ENCODE measurements at places on chromosomes 5 and 9.

DNA sequence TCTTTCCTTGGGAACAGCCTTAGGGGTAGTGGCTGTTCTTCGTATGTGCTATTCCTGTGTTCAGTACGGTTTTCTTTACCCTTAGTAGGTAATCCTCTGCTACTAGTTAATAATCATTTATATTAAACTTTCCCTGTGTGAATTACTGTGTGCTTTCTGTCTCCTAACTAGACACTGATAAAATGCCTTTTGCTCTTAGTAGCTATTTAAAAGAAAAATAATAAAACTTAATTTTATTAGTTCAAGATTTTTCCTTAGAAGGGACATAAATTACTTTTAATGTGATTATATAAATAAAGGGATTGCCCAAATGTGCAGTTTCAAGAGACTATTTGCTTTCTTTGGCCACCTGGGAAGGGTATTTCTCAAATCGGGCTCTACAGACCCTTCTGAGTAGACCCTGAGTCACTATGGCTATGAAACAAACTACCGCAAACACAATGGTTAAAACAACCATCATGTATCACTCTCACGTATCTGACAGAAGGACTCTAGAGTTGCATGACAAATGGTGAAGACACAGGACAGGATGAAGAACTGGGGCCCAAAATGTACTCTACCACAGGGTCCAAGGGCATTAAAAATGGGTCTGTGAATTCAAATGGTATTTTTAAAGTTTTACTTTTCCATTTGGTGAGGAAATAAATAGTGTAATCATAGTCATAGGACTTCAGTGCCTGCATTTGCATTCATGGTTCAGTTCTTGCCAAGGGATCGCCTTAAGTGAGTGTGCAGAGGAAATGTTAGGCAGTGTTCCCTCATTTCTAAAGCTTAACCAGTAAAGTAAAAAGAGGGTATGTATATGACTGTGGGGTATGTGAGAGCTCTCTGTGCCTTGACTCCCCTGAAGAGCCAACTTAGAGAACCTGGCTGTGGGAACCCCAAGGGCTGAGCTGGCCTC lies 97.0 kb downstream of the TSSK1B start:
- DNase-seq: no peak

DNA sequence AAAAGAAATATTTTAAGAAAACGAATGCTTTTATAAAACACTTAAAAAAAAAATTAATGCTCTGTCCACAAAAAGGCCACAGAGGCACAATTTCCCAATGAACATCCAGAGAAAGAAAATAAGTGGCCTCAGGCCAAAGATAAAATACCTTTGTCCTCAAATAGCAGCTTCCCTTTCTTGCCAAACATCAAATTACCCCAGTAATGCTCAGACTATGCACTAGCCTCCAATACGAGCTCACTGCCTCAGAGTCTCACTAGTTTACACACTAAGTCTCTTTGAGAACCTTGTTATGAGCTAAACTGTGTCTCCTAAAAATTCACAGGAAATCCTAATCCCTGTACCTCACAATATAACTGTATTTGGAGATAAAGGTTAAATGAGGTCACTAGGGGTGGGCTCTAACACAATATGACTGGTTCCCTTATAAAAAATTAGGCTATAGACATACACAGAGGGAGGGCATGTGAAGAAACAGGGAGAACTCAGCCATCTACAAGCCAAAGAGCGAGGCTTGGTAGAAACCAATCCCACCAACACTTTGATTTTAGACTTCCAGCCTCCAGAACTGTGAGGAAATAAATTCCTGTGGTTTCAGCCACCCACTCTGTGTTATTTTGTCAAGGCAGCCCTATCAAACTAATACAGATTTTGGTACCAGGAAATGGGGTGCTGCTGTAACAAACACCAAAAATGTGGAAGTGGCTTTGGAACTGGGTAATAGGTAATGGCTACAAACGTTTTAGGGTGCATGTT lies 4.4 kb downstream of the MPDZ start:
- DNase-seq: no peak

DNA sequence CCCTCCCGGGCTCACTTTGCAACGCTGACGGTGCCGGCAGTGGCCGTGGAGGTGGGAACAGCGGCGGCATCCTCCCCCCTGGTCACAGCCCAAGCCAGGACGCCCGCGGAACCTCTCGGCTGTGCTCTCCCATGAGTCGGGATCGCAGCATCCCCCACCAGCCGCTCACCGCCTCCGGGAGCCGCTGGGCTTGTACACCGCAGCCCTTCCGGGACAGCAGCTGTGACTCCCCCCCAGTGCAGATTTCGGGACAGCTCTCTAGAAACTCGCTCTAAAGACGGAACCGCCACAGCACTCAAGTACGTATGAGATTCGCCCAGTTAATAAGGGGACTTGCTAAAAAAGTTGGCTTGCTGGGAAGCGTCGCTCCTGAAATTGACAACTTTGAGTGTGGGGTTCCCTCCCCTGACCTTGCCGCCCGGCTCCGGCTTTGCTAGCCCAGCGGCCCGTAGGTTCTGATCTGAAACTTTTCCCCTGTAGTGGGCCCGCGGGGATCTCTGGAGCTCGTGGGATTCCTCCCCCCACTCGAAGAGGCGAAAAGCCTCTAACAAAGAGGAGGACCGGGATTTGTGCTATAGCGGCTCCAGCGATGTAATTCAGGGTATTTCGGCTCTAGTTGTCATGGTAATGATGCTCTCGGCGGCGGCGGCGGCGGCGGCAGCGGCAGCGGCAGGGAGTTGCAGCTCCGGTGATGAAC lies 572 bp downstream of the NR4A3 start:
- no peak for DNase-seq

DNA sequence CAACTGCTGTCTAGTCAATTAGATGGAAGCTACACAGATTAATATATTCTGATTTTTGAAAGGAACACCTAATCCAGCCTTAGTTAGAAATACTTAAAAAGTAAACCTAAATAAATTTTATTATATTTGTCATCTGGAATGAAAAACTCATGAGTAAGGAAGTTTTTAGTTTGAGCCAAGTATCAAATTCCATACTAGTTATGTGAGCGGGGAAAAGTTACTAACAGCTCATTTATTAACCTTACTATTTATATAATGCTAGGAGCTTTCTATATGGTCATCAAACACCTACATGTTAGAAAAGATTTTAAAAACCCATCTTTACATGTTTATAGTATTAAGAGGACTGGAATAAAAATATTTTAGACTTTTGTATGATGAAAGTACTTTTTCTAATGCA lies 41.6 kb upstream of the POU5F2 start:
- no peak for DNase-seq

- DNase-seq: no peak
These were observed 30.0 kb downstream of the RAPGEF1 start for GRCh38 chr9:131709771-131710431.

DNA sequence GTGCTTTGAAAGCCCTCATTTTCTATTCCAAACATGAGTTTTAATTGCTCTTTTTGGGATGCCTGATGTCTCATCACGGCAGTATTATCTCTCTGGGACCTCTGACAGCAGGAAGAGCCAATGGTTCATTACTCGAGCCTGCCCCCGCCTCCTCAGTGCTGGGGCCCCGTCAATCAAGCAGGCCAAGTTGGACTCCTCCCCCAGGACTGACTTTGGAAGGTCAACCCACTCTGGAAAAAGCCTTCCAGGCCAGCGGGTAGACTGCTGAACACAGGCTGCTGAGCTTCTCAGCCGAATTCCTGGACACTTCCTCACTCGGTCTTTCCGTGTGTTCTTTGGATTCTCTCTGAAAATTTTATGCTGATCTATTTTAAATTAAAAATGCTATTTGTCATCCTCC lies 9.5 kb upstream of the BARHL1 start:
- no peak for DNase-seq

GRCh38 chr9:119088002-119088547 lies 281.2 kb downstream of the BRINP1 start:
- no peak for DNase-seq

DNA sequence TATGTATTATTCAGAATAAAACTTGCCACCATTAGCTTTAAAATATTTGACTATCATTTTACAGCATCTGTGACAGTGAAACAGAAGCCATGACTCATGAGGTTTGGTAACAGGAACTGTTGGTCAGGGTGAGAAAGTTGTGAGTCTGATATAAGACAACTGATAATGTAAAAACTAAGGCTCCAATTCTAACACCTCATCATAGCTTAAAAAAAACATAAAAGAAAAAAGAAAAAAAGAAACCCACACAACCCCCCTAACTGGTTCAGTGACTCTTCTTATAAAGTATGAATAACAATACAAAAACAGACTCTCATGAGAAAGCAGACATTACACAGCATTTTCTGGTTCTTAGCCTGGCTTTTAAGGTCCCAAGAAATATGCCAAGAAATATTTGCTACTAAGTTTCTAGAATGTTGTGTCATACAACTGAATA lies 85.8 kb downstream of the MRPS27 start:
- DNase-seq: no peak

DNA sequence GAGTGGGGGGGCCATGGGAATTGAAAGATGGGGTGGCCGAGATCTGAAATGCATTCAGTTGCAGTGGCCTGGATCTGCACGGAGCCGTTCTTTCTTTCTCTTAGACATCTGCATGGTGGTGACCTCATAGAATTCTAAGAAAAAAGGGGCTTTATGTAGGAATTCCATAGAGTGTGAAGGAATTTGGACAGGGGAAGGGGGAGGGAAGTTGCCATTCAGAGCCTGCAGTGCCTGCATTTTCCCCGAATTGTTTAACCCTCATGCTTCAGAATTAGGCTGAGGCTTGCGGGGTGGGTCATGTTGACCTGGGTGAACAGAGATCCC lies 4.9 kb downstream of the NEK6 start:
- no peak for DNase-seq

- no peak for DNase-seq
These were observed 14.5 kb upstream of the AUH start for GRCh38 chr9:91376239-91376638.

GRCh38 chr5:113213551-113214425 lies 221.0 kb downstream of the TSSK1B start:
- no peak for DNase-seq

GRCh38 chr5:152883066-152883775 lies 478.1 kb upstream of the NMUR2 start:
- no peak for DNase-seq

- DNase-seq: no peak
These were observed 39.8 kb upstream of the PCSK5 start for GRCh38 chr9:75850459-75851200.

GRCh38 chr5:141637123-141637766 lies 448 bp downstream of the RELL2 start:
- no peak for DNase-seq

DNA sequence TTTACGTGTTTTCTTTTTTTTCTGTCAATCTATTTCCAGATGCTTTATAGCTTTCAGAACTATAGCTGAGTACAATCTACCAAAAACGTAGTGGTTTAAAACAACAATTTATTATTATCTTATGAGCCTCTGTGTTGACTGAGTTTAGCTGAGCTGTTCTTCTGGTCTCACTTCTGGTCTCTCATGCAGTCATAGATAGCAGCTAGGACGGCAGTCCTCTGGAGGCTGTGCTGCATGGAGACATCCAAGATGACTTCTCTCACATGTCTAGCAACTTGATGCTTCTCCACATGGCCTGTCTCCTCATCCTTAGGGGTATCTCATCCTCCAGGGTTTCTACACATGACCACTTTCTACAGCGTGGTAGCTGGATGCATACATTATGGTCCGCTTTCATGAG lies 22.0 kb upstream of the RAD23B start:
- DNase-seq: no peak

DNA sequence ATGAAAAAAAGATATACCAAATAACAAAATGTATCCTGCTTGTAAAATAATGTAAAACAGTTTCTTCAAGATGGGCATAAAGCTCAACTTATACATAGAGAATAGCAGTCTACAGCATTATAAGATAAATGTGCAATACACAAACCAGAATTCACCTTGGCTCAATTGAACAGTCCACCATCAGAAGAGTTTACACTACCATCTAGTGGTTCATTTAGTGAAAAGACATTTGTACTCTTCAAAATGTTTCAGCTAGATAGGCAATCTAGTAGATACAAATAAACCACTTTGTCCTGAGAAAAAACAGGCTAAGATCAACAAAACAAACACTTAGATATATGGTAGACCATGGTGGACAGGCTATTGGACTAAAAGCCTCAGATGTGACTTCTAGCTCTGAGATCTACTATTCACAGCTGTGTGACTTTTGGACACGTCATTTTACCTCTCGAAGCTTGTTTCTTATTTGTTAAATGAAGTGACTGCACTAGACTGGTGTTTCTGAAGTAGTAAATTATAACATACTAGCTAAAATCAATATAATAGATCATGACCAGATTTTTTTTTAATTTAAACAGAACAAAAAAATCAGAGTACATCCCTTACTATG lies 22.1 kb upstream of the TPD52L3 start:
- no peak for DNase-seq

- no peak for DNase-seq
These were observed 54.4 kb downstream of the ANKH start for GRCh38 chr5:14816999-14817761.

- no peak for DNase-seq
These were observed 21.1 kb downstream of the FBN2 start for GRCh38 chr5:128516978-128517377.

GRCh38 chr5:144712090-144712489 lies 541.4 kb downstream of the KCTD16 start:
- DNase-seq: no peak

GRCh38 chr9:101706997-101707396 lies 31.4 kb downstream of the GRIN3A start:
- no peak for DNase-seq

- peak; percentile 8 for DNase-seq
These were observed 2.1 kb downstream of the CFAP77 start for GRCh38 chr9:132412089-132412488.

DNA sequence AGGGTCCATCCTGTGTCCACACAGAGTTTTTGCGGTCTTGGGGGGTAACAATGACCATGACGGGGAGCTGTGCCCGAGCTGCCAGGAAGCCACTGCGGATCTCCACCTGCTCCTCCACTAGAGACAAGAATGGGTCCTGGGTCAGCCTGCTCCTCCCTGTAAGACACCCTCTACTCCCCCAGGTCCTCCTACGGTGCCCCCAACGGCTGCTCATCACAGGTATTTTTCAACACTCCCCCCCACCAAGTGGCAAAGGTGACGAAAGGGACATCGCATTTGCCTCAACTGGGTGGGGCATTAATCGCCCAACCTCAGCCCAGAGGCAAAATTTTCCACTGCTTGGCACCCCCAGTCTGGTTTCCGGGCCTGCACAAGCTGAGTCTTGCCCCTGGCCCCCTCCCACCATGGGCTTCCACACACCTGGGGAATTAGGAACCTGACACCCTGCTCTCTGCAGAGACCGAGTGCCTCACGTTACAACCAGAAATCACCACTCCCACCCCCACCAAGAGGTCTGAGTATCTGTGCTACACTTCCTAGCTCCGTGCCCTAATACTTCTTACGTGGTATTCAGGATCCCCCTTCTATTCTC lies 9.6 kb downstream of the NOL6 start:
- DNase-seq: no peak
